ENCODE measurements at places on chromosomes 3 and 15. TPM values are rescaled to one million over a fixed set of nuclear protein-coding genes. Genes with fewer than 3 reads are reported as not detected.

Gene ACTC1
- polyA plus RNA-seq, result 0.13 TPM

- peak within 1 kb of the TSS; percentile 70 for H3K27ac ChIP-seq
- no peaks in the 10 kb centered on the region for H3K36me3 ChIP-seq
- peak within 1 kb of the TSS; percentile 92 for H3K4me3 ChIP-seq
- no peaks in the 10 kb centered on the region for H3K4me1 ChIP-seq
- DNase-seq, result peak; percentile 26
Observed at GRCh38 chr15:51750792-51751696, at the start of gene TMOD2. Gene TMOD2 (plus strand): TSS chr15:51751597. CDS start chr15:51766442, 14,845 bp downstream.

- DNase-seq, result no peak
- H3K4me3 ChIP-seq, result no peak overlapping the region
- H3K27ac ChIP-seq, result peak overlapping the region; percentile 86
Observed at GRCh38 chr3:128556384-128556783, 63.4 kb upstream of the GATA2 start.

DNA sequence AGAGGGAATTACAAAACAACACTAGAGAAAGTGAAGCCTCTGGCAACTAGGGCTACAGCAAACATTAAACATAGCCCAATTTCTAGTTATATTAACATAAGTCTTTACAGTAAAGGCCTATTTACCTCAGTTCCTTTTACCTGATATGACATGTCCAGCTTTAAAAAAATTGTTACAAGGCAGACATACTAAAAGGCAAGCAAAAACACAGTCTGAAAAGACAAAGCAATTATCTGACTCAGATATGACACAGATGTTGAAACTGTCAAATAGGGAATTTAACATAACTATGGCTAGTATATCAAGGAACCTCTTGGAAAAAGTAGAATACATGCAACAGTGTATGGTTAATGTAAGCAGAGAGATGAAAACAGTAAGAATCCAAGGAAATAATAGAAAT, 238.6 kb downstream of the RAP2B start:
- H3K36me3 ChIP-seq, result no peaks in the 10 kb centered on the region
- H3K27ac ChIP-seq, result no peak overlapping the region
- H3K4me1 ChIP-seq, result no peaks in the 10 kb centered on the region
- DNase-seq, result peak; percentile 88
- no peak overlapping the region for H3K4me3 ChIP-seq

Gene ANO10
- 20.2 TPM for polyA plus RNA-seq

Gene ATP8B4
- 1.6 TPM for polyA plus RNA-seq

Gene P4HTM
- 36.0 TPM for polyA plus RNA-seq

DNA sequence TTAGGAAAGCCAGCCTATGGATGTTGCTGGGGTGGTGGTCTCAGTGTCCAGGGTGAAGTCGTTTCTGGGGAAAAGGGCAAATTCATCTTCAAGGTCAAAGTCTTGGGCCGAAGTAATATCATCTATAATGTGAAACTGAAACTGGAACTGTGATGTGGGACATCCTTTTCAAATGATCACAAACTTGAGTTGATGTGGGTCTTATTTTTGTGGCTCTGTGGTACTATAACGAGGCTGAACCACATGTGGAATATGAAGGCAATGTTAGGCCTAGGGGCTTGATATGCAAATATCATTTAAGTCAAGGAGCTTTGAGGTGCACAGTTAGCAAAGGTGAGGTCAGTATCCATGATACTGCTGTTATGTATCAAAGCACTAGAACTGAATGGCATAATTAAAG, 1.5 kb upstream of the CD200R1L start:
- no peaks in the 10 kb centered on the region for H3K4me1 ChIP-seq
- no peaks in the 10 kb centered on the region for H3K36me3 ChIP-seq
- H3K4me3 ChIP-seq, result no peak overlapping the region
- DNase-seq, result no peak

Gene FBXW12
- polyA plus RNA-seq, result not detected

DNA sequence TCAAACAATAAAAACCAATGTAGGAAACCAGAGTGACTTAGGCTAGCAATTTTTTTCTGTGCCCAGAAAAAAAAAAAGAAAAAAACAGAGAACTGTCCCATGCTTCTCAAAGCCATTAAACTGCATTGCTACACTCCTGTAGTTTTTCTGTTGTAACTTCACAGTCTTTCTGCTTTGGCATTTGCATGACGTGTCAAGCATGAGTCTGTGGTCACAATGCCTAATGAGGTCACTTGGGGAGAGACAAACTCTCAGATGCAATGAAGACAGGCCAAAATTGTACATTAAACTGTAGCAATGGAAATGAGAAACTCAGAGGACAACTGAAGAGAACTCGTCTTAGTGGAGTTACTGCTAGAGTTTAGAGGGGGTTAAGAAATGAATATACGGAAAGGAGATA, 30.8 kb downstream of the CCDC80 start:
- no peaks in the 10 kb centered on the region for H3K27me3 ChIP-seq
- H3K4me3 ChIP-seq, result no peak overlapping the region
- no peak overlapping the region for H3K27ac ChIP-seq
- H3K4me1 ChIP-seq, result no peaks in the 10 kb centered on the region
- no peak for DNase-seq

DNA sequence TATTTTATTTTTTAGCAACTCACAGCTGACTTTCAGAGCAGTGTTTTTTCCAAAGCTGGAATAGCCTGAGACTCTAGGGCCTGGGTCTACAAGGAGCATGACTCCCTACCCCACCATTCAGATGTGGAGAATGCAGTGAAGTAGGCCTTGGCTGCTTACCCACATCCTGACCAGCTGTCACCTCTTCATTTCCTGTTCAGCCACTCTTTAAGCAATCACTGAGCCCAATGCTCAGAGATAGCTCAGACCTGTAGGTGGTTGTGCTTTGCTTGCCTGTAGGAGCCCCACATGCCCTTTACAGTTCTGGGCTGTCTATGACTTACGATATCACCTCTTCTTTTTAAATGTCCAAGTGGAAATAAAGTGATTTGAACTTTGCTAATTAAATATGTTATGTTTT, 148.1 kb downstream of the NEK11 start:
- no peak overlapping the region for H3K27ac ChIP-seq
- no peaks in the 10 kb centered on the region for H3K27me3 ChIP-seq
- no peak for DNase-seq
- H3K4me1 ChIP-seq, result no peaks in the 10 kb centered on the region

DNA sequence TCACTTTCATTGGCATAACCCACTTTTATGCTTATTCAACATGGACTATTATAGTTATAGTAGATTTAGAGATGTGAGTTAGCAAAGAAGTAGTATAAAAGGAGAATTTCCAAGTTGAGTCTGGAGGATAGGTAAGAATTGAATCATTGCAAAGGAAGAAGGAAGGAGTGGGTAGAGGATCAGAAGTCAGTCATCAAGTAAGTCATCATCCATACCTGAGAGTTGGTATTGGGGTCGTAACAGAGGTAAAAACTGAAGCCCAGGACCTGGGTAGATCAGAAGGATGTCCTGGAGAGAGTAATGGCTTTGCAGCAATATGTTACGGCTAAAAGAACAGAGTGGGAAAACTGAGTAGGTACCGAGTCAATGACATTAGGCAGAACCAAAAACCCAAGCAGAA, 265.7 kb downstream of the SUCLG2 start:
- peaks cover 5% of the 10 kb centered on the region for H3K36me3 ChIP-seq
- no peak overlapping the region for H3K27ac ChIP-seq
- H3K27me3 ChIP-seq, result no peaks in the 10 kb centered on the region
- peaks cover 7% of the 10 kb centered on the region for H3K4me1 ChIP-seq
- no peak overlapping the region for H3K4me3 ChIP-seq

GRCh38 chr3:42270561-42270960, 4.6 kb upstream of the CCK start:
- no peak overlapping the region for H3K27ac ChIP-seq
- H3K36me3 ChIP-seq, result no peaks in the 10 kb centered on the region
- H3K4me3 ChIP-seq, result no peak overlapping the region
- peaks cover 20% of the 10 kb centered on the region for H3K27me3 ChIP-seq
- DNase-seq, result no peak
- no peaks in the 10 kb centered on the region for H3K4me1 ChIP-seq

Gene CYP1A1
- polyA plus RNA-seq, result 0.46 TPM

DNA sequence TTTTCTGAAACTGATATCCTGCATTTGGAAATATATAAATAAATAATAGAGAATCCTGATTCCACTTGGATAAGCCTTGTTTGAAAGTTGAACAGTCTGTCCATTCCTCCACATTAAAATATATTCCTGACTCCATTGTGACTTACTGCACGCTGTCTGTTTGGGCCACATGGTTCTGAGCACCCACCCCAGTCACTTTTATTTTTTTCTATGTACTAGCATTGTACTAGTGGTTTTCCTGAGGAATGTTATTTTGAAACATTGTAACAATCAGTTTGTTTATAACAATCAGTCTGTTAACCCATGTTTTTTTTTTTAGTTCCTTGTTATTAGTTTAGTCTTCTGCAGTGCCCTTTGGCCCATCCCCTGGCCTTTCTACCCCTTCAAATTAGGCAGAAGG, 87.4 kb upstream of the CCNL1 start:
- no peak for DNase-seq
- no peak overlapping the region for H3K27ac ChIP-seq
- no peak overlapping the region for H3K4me3 ChIP-seq

DNA sequence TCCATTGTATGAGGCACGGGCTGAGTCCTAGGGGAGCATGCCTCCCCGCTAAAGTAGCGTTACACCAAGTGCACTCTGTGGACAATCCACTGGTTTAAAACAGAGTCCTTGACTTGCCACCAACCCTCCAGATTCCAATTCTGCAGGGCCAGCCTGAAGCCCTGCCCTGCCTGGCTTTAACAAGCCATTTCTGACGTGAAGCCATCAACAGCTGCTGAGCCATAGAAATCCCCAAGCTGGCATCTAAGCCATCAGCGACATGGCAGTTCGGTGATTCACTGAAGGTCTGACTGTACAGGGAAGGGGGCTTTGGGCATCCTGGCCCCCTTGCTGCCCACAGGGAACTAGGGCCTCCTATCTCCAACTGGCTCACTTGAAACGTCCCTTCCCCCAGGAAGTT, 265.7 kb downstream of the UACA start:
- H3K36me3 ChIP-seq, result no peaks in the 10 kb centered on the region
- no peak for DNase-seq
- peaks cover 2% of the 10 kb centered on the region for H3K4me1 ChIP-seq
- no peaks in the 10 kb centered on the region for H3K27me3 ChIP-seq

Gene EFHB
- polyA plus RNA-seq, result 2.2 TPM

DNA sequence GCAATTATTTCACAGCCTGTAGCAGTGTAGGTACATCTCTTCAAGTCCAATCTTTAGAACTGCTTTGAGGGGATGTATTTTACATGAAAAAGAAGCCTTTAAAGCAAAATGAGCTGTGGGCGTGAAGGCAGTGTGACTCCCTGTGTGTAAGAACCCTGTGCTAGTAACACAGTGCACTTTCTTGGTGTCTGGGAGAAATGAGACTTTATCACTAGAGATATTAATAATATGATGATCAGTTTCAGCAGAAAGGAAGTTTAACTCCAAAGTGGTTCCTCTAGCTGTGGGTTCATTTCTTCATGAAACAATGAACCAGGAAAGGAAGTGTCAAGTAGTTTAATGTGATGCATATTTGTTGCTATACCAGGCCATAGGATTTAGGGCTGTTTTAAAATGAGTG, 41.5 kb downstream of the SLCO3A1 start:
- H3K27me3 ChIP-seq, result no peaks in the 10 kb centered on the region
- H3K4me1 ChIP-seq, result no peaks in the 10 kb centered on the region
- no peak overlapping the region for H3K4me3 ChIP-seq

Gene PPP2R3A
- 1.6 TPM for polyA plus RNA-seq

- no peak overlapping the region for H3K4me3 ChIP-seq
- DNase-seq, result no peak
- H3K27ac ChIP-seq, result no peak overlapping the region
Observed at GRCh38 chr3:141331377-141332318, 36.7 kb upstream of the ZBTB38 start.

Gene CCNL1
- 95.3 TPM for polyA plus RNA-seq

GRCh38 chr15:92902737-92903593, 2.8 kb downstream of the CHD2 start:
- no peak overlapping the region for H3K27ac ChIP-seq
- H3K4me1 ChIP-seq, result peaks cover 19% of the 10 kb centered on the region
- H3K36me3 ChIP-seq, result no peaks in the 10 kb centered on the region
- no peak overlapping the region for H3K4me3 ChIP-seq
- peak; percentile 74 for DNase-seq

DNA sequence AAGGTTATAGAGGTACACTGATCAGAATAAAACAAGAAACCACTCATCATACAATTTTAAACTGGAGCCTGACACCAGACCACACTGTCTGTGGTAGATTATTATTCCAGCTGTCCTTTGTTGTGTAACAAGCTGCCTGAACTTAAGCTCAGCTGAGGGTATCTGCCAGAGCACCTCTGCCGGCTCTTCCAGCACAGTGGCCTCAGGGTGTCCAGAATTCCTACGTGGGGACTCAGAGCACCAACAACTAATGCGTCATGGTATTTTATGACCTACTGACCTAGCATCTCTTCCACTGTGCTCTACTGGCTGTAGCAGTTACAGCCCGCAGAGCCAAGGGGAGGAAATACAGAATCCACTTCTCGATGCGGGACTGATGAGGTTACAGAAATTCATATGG, 15.6 kb upstream of the RAF1 start:
- H3K4me1 ChIP-seq, result no peaks in the 10 kb centered on the region
- no peaks in the 10 kb centered on the region for H3K36me3 ChIP-seq
- H3K4me3 ChIP-seq, result no peak overlapping the region

Gene POPDC2
- 2.1 TPM for polyA plus RNA-seq

DNA sequence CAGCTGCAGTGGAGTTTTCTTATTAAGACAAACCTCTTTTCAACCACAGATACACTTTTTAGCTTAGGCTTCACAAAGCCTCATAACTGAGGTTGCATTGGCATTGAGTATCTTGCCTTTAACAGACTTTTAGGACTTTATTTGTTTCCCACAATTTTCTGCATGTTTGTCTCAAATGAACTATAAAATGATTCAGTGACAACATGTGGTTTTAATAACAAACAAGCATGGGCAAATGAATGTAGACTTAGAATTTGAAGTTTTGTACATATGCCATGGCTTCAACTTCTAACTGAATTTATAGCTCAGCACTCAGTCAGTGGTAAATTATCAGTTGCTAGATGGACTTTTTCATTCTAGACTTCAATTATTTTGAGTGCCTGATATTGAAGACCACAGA, 101.6 kb downstream of the SLC25A26 start:
- H3K27me3 ChIP-seq, result no peaks in the 10 kb centered on the region
- no peak overlapping the region for H3K4me3 ChIP-seq
- no peak overlapping the region for H3K27ac ChIP-seq
- H3K4me1 ChIP-seq, result no peaks in the 10 kb centered on the region
- H3K36me3 ChIP-seq, result no peaks in the 10 kb centered on the region

Gene ACAP2
- polyA plus RNA-seq, result 18.1 TPM

DNA sequence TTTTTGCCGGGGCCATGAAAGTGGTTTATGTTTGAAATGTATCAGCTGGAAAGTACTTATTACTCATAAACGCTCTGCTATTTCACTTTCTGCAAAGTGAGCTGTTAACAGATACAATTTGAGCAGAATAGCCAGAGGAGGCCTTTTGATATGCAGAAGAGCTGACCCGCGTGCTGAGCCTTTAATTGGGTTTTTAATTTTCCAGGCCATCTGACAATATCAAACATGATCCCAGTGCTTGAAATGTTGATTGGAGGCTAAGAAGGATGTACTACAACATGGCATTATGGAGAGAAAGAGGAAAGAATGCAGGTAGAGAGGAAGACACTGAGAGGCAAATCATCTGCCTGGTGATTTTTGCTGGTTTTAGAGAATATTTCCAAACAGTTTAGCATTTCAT, 261.3 kb upstream of the MEIS2 start:
- no peak overlapping the region for H3K27ac ChIP-seq
- no peaks in the 10 kb centered on the region for H3K4me1 ChIP-seq
- H3K27me3 ChIP-seq, result no peaks in the 10 kb centered on the region
- DNase-seq, result no peak
- no peak overlapping the region for H3K4me3 ChIP-seq

Gene CDHR4
- 9.8 TPM for polyA plus RNA-seq

Measured in lung (tissue), 17 donors.